ENCODE measurements at places on chromosomes 5 and 9.

DNA sequence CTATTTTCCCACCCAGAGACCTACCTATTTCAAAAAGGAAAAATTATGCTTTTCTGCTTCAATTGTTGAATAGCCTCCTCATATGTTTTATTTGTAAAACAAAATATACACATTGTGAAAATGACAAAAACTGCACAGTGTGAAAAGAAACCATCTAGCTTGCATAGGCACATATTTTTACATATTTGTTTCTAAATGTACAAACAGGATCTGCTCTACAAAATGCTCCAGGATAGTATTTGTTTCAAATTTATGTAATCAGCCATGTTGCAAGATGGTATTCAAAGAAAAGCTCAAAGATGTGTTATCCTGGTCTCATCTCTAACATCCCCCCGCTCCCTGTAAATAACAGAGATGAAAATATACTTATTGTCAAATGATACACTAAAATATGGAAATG is 366.1 kb upstream of the MPDZ start:
- no peak for DNase-seq

DNA sequence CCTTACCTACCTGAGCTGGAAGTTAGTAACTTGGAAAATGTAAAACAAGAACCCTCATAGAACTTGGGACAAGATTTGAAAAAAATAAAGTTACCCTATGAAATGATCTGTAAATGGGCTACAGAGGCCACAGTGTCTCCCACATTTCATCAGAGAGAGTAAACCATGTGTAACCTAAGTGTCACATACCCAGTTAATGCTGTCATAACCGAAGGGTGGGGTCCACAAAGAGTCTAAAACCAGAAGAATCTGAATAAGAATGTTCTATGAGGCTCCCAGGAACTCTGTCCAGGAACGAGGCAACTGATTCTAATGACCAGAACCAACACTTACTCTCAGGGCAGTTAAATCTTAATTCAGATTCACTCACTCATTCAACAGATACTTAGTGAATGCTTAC is 1.0 kb upstream of the FAM13B start:
- no peak for DNase-seq

GRCh38 chr5:175688352-175689146 is 30.7 kb downstream of the HRH2 start:
- DNase-seq = peak; percentile 8

DNA sequence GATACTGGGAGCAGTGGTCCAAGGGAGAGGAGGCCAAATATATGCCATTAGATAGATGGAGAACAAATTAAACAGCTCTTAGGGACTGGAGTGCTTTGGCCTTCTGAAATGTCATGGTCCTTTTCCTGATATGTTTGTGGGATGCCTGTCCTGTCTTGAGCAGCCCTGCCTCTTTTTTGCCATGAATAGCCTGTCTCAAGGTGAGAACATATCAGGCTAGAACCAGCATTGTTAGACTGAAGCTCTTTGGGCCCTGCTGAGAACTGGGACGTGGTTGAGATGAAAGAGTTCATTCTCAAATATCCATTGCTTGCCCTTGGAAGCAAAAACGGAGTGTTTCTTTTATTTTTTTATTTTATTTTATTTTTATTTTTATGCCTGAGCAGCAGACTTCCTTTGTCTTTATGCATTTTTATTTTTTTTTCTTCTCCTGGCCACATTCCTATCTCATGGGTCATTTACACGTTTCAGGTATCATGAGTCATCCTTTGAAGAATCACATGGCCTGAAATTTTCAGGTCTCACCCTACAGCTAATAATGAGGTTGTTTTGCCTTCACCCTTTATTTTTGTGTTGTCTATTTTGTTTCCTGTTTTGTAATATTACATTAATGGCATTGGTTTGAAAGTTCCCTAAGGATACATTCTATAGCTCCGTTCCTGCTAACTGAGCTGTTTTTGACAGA is 371.4 kb downstream of the PSAT1 start:
- no peak for DNase-seq

DNA sequence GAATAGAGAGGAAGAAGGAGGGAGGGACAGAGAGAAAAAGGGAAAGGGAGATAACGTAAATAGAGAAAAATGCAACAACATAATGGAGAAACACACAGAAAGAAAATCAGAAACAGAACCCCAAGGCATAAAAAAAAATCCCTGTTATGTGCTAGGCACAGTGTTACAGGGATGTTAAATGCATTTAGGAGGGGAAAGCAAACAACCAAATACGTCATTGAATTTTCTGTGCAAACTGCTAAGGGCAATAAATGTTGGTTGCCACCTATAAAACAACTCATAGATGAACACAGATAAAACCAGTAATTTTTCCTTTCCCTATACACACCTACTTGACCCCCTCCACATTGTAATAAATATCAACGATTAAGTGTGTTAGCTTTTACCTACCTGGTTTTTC is 51.3 kb upstream of the ASTN2 start:
- DNase-seq = no peak

DNA sequence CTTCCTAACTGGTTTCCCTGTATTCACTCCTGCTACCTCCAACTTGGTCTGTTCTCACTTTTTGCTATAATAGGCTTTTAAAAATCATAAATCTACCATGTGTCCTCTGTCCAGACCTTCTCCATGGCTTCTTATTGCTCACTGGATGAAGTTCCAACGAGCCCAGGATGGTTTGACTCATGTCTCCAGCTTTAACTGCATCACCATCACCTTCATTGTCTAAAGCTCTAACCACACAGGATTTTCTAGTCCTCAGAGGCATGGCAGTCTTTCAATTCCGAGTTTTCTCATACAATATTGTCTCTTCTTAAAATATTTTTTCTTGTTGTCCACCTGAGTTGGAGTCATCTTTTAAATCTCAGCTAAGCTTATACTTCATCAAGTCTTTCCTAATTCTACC is 49.3 kb downstream of the PDCD1LG2 start:
- DNase-seq = no peak

DNA sequence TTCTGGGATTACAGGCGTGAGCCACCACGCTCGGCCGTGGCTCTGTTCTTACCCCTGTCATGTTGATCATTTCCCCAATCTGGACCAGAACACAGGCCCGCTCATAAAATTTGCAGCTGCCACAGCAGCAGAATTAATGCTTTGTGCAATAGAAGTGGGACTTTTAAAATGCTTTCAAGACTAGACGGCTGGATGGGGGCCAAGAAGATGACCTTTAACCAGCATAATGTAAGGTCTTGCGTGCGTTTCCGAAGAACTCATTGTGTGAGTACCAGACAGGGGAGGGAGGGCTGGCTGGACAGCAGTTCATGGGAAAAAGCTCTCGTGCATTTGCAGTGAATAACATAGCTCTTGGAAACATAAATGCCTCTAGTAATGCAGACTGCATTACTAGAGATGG is 3.5 kb upstream of the WDR38 start:
- no peak for DNase-seq

GRCh38 chr5:178672630-178673029 is 45.8 kb upstream of the CLK4 start:
- DNase-seq = no peak

DNA sequence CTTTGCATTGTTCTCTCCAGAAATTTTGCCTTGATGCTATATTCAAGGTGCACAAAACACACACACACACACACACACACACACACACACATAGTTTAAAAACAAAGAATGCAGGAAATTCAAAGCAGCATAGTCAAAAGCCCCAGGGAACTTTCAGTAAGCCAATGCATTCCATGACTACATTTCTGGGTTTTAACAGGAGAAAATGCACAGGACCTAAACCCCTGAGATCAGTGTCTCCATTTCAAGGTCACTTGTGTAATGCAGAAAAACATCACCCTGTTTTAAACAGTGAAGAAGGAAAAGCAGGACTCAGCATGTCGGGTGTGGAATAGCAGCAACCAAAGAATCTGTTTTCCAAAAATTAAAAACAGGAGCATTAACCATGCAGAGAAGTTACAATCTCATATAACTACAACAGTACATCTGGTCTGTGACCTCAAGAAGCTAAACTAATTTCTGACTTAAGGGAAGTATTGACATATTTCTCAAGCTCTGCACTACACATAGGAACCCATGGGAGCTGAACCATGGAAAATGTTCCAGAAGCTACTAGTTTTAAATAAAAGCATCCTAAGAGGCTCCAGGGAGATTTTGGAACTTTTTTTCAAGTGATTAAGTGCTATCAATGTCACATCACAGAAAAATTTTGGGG is 296.7 kb downstream of the HINT1 start:
- DNase-seq = peak; percentile 29

DNA sequence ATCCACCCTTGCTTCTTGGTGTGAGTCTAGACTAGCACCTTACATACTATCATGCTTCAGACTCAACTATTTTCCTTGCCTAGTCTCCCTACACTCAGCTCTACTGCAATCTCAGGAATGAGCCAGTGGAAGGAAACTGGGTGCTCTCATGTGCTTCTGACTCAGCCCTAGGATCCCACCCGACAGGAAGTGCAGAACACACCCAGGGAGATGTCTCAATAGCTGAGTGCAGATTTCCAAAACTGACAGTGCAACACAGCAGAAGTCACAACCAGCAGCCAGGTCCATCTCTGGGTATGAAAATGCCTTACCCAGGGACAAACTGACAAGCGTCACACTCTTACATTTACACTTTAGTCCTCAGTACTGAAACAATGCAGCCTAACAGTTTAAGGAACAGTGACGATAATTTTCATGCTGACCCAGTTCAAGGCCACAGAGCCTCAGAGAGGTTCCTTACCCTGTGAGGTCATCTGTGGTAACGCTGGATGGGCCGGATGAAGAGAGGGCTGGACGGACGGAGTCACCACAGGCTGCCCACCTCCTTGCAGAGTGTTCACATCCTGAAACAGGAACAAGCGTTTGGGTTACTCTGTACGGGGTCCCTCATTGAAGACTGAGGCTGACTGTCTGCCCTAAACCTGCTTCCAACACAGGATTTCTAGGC is 33.0 kb downstream of the FKBP15 start:
- DNase-seq = no peak

- DNase-seq = peak; percentile 6
Measured at GRCh38 chr9:114291886-114292590, 30.9 kb upstream of the ORM1 start.

DNA sequence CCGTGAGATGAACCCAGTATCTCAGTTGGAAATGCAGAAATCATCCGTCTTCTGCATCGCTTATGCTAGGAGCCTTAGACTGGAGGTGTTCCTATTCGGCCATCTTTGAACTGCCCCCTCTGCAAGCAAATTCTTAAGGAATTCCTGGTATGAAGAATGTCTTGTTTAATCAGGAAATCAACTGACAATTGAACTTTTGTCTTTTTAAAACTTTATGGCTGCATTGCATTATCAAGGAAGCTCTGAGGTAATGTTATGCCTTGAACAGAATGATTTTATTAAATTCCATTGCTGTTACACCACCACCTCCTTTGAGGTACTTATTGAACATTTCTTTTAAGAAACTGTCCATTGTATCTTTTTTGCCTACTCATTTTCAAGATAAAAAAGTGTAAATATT is 1915.7 kb upstream of the CDH9 start:
- no peak for DNase-seq

DNA sequence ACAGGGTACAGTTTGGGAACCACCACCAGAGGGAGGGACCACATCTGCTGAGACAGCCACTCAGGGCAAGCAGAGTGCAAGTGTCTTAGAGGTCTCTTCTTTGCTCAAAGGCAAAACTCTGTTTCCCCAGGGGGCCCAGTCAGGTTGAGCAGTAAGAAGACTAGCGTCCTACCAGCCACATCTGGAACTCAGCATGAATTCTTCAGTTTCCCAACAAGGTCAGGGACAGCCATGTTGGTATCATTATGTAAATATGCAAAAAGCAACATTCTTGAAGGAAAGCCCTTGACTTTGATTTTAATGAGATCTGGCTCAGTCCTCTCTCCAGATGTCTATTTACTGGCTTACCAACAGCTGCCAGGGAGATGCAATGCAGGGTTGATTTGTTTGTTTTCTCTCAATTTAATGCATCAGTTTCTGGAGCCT is 46.7 kb downstream of the TGFBI start:
- no peak for DNase-seq

DNA sequence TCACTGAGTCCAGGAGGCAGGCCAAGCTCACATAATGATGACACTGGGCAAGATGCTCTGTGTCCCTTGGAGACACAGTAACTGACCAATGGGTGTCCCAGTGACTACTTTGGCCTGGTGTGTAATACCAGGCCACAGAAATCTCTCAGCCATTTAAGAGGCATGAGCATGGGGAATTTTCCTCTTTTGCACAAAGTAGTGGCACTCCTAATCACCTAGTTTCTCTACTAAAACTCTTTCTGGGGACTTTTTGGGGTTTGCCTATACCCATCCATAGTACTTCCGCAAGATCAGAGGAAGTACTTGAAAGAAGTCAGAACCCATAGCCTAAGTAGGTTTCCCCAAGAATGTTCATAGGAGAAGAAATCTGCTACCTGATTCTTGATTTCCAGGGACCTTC is 161.9 kb downstream of the ARSB start:
- DNase-seq = no peak

GRCh38 chr5:158390577-158390976 is 531.6 kb upstream of the CLINT1 start:
- DNase-seq = no peak

DNA sequence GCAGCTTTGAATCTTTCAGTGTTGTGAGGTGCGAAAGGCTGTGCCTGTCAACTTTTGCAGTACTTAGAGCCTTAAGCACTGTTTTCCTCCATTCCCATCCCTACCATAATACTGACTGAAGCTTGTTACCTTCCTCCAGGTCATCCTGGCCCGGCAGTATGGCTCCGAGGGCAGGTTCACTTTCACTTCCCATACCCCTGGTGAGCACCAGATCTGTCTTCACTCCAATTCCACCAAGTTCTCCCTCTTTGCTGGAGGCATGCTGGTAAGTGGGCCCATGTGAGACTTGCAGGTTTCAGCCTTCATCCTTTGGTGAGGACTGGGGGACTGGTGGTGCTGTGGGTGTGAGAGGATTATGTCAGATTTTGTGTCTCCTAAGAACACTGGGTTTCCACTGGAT is 1.5 kb downstream of the TMED9 start:
- DNase-seq = no peak

GRCh38 chr9:121278477-121279261 is 10.7 kb downstream of the GSN start:
- DNase-seq = peak; percentile 89

DNA sequence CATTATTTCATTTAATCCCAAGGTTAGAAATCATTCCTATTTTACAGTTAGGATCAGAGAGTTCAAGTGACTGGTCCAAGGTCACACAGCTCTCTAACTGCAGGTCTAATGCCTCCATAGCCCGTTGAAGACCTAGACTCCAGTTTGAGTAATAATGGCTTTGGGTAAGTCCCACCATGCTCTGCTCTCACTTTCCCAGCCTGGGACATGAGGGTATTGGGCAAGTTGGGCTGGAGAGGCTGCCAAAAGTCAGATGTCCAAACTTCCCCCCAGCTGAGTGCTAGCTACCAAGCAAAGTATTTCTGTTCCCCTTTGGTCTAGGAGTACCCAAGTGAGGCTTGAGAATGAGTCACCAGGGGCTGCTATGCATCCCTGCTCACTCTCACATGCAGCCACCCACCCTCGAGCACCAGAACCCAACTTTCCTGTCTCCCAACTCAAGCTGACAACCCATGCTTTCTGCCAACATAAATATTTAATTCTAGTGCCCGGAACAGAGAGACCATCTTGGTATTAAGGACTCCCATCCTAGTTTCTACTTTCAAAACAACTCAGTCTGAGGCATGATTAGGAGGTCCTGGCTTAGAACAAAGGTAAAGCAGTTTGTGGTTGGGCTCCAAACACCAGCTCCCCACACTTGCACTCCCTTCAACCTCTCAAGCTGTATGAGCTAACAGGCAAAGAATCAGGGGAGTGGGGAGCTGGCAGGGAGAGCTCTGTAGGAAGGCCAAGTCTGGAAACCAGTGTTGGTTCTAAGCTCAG is 236.5 kb upstream of the TRIM32 start:
- DNase-seq = peak; percentile 48

Data from right hindlimb (tissue), 1 donor.